ENCODE measurements at places on chromosomes 2 and 18.
A peak's percentile ranks its signal among the peaks of the same experiment; 100 is the strongest.

- DNase-seq = no peak
These were observed 32.5 kb upstream of the RMDN2 start for GRCh38 chr2:37892436-37893114.

GRCh38 chr2:66982766-66983165 is 414.4 kb upstream of the ETAA1 start:
- DNase-seq = no peak

- DNase-seq = peak; percentile 54
These were observed 155.0 kb downstream of the ARHGAP15 start for GRCh38 chr2:143284087-143284675.

- no peak for DNase-seq
These were observed 455.1 kb downstream of the PLCL1 start for GRCh38 chr2:198259496-198259895.

- no peak for DNase-seq
These were observed 399.4 kb upstream of the CELF4 start for GRCh38 chr18:37964885-37965571.

- no peak for DNase-seq
These were observed 116.7 kb upstream of the MGAT5 start for GRCh38 chr2:134137182-134137611.

GRCh38 chr2:146527166-146527565 is 1317.7 kb upstream of the ACVR2A start:
- DNase-seq = no peak

GRCh38 chr2:143231254-143231645 is 102.0 kb downstream of the ARHGAP15 start:
- no peak for DNase-seq

DNA sequence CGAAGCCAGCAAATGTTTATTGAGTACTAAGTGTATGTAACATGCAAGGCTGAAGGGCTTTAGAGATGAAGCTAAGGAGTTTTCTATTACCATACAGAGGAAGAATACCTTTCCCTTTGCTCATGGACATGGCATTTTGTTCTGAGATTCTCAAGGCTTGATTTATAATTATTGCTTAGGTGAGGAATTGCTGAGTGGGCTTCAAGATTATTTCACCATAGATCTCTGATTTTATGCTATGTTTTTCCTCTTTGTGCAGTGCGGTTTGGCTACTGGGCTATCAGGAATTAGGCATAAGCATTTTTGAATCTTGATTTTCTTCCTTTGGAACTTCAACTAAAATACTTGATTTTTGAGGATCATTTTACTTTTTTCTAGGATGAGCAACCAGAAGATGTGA is 42.5 kb downstream of the VRK2 start:
- no peak for DNase-seq

All from HEK293T (cell line).